Fibroblast of the aortic adventitia (primary cell): ENCODE measurements at places on chromosomes 1 and 21. TPM values are rescaled to one million over a fixed set of nuclear protein-coding genes. Genes with fewer than 3 reads are reported as not detected.

CHI3L2 gene
- total RNA-seq, result 6.2 and 10.5 TPM in 2 replicates

NHLH1 gene
- total RNA-seq, result not detected in 2 replicates

FAM163A gene
- total RNA-seq, result not detected in 2 replicates

KRTAP11-1 gene
- not detected in 2 replicates for total RNA-seq

RBP7 gene
- not detected in 2 replicates for total RNA-seq

TNFRSF9 gene
- under 0.01 and 0.90 TPM in 2 replicates for total RNA-seq

ETV3L gene
- total RNA-seq, result not detected in 2 replicates

NEXN gene
- total RNA-seq, result 17.6 and 66.4 TPM in 2 replicates

FLG2 gene
- total RNA-seq, result not detected in 2 replicates
